CD4-positive, CD25-positive, alpha-beta regulatory T cell (primary cell): ENCODE measurements at places on chromosomes 6 and 20.

DNA sequence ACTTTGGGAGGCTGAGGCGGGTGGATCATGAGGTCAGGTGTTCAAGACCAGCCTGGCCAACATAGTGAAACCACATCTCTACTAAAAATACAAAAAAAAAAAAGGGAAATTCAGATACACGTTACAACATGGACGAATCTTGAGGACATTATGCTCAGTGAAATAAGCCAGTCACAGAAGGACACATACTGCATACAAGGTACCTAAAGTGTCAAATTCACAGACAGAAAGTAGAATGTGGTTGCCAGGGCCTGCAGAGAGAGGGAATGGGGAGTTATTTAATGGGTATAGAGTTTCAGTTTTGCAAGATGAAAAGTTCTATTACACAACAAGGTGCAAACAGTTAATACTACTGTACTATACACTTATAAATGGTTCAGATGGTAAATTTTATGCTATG, 75.1 kb downstream of the SNX5 start:
- no peak for DNase-seq

GRCh38 chr6:139050770-139051313, 22.3 kb downstream of the ABRACL start:
- DNase-seq = peak; percentile 16

DNA sequence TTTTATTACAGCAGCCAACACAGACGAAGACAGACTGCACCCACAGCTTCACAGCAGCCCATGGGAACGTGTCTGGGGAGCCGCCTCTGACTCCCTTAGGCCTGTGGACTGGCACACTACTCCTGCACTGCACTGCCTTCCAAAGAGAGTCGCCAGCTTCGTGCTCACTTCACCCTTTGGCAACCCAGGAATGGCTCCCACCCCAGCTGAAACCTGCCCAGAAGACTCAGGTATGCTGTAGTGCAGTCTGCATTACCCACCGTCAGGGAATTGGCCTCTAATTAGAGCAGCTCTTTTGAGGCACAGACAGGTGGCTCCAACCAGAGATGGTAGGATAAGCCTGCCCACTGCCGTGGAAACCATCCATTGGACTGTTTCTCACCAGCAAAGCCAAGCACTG, 39.9 kb upstream of the FRMD1 start:
- no peak for DNase-seq

DNA sequence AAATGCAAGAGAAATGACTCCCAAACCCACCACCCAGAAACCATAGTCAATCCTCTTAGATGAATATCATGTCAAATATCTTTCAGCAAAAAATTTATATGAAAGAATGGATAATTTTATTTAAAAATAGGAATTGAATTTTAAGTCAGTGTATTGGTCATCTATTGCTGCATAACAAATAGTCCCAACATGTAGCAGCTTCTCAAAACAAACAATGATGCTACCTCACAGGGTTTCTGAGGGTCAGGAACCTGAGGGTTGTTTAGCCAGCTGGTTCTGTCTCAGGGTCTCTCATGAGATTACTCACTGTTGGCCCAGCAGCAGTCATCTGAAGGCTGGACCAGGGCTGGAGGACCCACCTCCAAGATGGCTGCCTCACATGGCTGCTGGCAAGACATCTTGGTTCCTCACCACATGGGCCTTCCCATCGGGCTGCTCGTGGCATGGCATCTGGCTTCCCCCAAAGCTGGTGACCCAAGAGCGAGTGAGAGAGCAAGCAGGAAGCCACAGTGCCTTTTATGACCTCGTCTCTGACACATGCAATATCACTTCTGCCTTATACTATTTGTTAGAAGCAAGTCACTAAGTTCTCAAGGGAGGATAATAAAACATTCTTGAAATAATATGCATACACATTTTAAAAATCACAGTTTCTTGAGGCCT, 36.3 kb downstream of the BANF2 start:
- no peak for DNase-seq

DNA sequence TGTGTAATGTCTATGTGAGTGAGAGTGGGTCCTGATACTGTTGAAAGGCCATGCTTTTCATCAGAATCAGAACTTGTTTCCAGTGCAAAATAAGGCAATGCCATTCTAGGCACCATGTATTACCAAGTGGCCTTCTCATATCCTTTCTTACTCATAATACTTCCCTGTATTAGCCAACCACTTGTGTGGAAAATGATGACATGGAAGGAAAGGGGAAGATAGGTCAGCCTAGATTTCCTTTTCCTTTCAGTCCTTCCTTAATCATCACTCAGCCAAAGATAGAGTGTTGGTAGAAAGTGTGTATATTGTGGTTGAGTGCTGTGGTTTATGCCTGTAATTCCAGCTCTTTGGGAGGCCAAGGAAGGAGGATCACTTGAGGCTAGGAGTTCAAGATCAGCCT, 158.6 kb upstream of the PREP start:
- DNase-seq = no peak

DNA sequence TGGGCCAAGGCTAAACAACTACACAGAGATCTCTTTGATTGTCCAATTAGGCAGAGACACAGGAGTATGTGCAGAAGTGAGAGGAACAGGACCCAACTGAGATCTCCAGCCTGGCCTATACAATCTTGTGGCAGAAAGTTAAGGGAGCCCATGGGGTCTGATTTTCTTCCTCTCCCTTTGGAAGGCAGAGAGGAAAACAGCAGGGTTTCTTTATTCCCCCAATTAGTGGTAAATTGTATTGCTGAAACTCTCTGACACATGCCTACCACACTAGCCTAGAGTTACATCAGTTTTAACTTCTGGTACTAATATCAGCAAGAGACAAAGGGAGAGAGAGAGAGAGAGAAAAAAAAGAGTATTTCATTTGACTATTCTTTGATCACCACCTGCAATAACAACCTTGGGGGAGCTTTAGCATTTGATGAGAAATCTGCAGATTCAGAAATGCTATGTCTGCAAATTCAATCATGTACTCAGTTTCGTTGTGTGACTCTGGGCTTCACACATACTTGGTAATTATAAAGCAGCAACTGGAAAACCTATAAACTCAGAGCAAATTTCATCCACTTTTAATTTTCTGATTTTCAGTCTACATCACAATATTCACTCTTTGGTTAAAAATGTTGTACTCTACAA, 260.3 kb upstream of the SPTLC3 start:
- DNase-seq = no peak

DNA sequence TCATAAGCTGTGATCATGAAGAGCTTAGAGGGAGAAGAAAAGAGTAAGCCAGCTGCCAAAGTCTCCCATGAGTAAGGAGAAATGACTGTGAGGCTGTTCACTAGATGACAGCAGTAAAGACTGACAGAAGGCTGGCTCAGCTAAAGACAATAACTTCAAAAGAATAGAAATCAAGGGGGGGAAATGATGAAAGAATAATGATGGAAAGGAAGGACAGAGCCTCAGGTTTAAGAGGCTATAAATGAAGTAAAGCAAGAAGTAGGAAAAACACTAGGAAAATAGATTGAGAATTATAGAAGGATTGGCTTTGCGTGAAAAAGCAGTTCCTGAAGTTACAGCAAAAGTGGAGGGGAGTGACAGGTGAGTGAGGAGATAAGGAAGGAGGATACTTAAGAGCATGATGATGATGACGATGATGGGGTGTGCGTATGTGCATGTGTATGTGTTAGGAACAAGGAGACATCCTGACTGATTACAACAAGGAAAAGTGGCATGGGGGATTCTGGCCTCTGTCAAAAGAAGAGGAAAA, 48.2 kb downstream of the HBS1L start:
- DNase-seq = no peak

- no peak for DNase-seq
These were observed 157.4 kb upstream of the PDE10A start for GRCh38 chr6:165820407-165820806.

GRCh38 chr20:6767536-6768227, at the start of gene BMP2:
Gene BMP2, plus strand, starts transcription at chr20:6767686. Its CDS starts 2,441 bp downstream, at chr20:6770127.
- DNase-seq = no peak

DNA sequence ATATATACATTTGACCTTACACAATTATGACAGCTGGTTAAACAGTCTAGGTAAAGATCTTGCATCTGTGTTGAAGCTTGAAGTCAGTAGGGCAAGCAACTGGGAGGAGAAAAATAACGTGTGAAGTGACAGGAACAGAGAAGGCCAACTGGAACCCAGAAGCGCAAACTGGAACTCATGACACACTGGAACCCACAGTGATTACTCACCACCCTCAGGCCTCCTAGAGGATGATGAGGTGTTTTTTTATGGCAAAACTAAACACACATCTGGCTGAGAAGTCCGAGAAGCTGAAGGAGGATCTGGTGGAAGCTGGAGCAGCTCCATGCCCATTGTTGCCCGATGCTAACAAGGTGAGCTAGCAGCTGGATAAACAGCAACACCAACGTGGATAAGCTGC, 108.1 kb downstream of the TMEM200A start:
- DNase-seq = no peak

DNA sequence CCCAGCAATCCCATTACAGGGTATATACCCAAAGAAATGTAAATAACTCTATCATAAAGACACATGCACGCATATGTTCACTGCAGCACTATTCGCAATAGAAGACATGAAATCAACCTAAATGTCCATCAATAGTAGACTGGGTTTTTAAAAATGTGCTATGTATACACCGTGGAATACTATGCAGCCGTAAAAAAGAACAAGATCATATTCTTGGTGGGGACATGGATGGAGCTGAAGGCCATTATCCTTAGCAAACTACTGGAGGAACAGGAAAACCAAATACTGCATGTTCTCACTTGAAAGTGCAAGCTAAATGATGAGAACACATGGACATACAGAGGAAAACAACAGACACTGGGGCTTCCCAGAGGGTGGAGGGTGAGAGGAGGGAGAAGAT, 201.2 kb downstream of the GMDS start:
- no peak for DNase-seq

DNA sequence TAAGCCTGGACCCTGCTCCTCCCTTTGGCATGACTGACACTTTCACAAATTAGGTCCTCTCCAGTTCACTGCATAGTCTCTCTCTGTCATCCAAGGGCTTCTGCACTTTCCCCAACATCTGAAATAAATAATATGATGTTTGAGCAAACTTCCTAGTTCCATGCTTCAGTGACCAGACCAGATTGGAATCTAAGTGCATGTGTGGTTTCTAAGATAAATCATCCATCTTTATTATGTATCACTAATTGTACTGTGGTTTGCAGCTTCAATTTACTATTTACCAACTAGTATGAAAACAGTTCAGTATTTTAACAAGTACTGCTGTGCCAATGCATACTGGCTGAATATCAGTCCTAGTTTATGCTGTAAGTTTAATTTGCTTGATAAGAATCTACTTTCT, 18.7 kb downstream of the SESN1 start:
- no peak for DNase-seq

- DNase-seq = no peak
These were observed 139.7 kb upstream of the PTPRK start for GRCh38 chr6:128659878-128660622.

DNA sequence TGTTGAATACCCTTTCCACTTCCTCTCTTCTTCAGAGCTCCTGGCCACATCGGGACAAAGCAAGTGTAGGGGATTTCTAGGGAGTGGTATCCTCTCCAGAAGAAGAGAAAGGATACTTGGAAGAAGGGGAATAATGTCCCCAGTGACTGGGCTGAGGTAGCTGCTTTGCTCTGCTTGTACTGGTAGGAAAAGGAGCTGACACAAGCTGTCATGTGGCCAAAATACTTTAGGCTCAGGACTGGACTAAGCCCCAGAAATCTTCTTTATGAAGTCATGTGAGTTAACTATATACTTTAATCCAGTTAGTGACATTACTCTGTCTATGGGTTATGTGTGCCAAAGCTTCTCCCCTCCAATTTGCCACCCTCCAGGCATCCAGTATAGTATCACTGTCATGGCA, 40.5 kb downstream of the AKIRIN2 start:
- no peak for DNase-seq

DNA sequence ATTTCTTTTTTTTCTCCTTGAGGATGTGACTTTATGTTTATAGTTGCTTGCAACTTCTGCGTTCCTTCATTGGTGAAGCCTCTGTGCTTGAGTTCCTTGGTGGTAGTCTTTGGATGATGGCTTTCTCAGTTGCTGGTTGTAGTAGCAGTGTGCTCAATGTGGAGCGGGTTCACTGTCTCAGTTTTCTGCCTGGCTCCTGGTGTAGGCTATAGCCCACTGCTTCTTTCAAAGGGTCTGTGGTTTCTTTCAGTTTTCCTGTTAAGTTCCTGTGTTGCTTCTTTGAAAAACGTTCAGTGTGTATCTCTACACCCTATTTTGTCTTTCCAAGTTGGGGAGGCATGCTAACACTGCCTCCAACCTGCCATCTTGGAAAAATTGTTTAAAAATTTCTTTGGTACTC, 33.9 kb upstream of the ZBTB24 start:
- DNase-seq = no peak

DNA sequence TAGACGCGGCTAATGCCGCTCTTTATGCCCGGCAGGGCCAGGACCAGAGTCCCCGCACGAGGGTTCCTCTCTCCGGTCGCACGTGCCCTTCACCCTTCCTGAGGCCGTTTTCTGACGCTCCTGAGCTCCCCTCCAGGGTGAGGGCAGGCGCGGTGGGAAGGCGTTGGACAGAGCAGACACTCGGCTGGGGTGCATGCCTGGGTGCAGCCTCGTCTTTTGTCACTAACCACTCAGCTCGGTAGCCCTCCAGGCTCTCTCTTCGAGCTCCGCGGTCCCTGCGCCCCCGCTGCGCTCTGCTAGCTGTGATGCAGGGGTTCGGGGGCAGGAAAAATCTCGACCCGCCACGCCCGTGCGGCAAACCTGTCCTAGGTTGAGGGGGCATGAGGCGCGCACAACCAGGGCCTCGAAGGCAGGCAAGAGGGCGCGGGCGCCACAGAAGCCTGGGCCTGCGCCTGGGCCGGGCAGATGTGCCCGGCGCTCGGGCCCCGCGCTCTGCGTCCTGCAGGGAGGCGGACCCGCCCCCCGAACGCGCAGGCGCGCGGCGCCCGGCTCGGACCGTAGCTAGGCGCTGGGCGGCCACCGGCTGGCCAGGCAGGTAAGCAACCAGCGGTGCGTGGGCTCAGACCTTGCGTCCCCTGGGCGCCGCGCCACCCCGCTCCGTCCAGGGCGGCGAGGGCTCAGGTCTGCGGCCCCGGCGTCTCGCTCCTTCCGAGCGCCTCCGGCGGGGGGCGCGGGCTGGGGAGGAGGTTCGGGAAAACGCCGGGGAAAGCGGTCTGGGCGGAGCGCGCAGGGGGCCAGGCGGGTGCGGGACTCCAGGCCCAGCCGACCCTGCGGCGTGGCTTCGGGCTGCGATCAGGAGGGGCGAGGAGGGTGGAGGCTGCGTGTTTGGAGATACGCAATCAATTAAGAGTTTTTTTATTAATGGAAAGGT, at the start of gene L3MBTL1:
Gene L3MBTL1, plus strand, starts transcription at position 548 of the 931 bp plus-strand sequence. CDS start 5,807 bp downstream, outside the sequence.
- no peak for DNase-seq

- DNase-seq = no peak
These were observed 509.7 kb downstream of the DOK5 start for GRCh38 chr20:54985091-54985490.

DNA sequence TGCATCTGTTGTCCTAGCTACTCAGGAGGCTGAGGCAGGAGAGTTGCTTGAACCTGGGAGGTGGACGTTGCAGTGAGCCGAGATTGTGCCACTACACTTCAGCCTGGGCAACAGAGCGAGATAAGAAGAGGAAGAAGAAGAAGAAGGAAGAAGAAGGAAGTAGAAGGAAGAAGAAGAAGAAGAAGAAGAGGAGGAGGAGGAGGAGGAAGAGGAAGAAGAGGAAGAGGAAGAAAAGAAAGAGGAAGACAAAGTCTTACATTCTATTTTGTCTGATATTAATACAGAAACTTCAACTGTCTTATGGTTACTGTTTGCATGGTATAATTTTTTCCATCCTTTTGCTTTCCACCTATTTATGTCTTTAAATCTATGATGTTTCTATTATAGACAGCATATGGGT, 7.2 kb upstream of the NELFCD start:
- no peak for DNase-seq
